ENCODE measurements at places on chromosomes 5 and 9.

DNA sequence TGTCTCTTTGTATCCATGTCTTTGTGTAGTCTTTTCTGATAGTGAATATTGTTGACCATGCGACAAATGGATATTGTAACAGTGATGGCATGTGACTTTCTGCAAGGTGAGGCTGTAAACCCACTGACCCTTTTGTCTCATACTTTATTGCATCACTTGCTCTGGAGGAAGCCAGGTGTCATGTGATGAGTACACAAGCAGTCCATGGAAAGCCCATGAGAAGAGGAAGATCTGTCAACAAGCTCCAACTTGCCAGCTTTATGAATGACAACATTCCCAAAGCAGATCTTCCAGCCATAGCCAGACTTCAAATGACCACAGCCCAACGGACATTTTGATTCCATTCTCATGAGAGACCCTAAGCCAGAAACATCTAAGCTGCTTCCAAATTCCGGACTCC, 450.1 kb upstream of the ACTBL2 start:
- DNase-seq = no peak

- DNase-seq = peak; percentile 25
These were observed 16.3 kb upstream of the SPINK4 start for GRCh38 chr9:33223696-33224095.

DNA sequence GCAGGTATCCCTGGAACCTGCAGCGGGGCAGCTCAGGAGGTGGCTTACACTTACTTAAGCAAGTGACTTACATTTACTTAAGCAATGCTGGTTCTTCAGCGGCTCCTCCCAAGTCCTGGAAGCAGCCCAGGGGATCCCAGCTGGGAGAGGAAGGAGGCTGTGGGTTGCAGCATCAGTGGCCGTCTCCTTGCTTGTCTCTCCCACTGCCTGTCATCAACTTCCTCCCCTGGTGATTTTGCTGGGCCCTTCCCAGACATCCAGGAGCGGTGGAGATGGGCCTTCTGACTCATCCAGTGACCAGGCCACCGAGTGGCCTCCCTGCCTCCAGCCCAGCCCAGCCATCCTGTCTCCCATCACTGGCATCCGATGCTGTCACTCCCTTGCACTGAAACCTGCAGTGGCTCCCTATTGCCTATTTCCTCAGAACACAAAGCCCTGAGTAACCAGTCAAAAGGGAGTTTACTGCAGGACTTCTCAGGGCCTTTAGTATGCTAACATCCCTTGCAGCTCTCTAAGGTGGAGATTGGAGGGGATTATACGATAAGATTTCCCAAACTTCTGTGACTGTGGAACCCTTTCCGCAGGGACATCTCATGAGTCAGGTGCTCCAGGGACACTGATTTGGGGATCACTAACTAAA, 155.9 kb upstream of the PHYKPL start:
- DNase-seq = peak; percentile 93

- DNase-seq = no peak
These were observed 11.9 kb downstream of the ZFR start for GRCh38 chr5:32432633-32433032.

DNA sequence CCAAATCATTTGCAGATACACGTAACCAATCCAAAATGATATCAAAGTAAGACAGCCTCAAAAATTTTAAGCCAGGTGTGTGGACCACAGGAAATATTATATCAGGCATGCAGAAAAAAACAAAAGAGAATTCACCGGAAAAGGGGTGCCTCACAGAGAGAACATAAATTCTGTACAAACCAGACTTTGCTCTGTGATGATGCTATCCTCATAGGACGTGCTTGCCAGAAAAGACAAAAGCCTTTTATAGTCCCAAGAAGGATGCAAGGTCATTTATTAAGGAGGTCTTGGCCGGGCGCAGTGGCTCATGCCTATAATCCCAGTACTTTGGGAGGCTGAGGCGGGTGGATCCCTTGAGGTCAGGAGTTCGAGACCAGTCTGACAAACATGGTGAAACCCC, 16.8 kb upstream of the ATP6V1G1 start:
- no peak for DNase-seq

DNA sequence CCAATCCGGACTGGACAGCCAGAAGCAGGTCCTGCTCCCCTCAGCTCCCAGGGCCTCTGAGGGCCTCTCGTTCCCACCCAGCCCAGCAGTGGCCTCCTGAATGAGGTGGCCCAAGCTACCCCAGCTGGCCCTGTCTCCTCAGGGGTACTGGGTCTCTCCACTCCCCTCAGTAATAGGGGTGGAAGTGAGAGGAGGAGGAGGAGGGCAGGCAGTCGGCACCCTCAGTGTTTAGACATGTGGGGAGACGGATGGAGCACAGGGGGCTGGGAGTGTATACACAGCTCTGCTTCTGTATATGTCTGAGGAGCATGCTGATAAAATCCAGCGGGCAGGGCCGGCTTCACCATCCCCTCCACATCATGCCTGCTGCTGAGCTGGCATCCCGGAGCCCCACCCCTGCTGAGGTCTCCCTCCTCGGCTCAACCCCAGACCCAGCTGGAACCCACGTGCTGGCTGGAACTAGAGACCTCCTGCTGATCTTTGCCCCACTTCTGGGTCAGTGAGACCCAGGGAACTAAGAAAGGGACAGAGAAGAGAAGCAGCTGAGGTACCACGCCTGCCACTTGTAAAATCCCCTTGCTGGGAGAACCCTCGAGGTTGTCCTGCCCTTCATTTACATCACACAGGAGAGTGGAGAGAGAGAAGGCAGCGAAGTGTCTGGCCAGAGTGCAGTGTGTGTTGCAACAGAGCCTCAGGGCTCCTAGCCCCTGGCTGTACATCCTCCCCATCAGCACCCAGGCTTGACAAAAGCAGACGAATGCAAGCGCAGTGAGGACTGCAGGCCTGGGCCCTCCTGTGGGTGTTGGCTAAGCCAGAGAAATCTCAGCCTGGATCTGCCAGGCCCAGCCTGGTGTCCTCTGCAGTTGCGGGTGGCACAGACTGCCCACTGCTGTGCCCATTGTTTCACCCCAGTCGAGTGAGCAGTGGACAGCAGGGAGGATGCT, 77.5 kb downstream of the PSD2 start:
- no peak for DNase-seq

GRCh38 chr5:131265311-131265803, 1.5 kb downstream of the CDC42SE2 start:
- DNase-seq = peak; percentile 51

DNA sequence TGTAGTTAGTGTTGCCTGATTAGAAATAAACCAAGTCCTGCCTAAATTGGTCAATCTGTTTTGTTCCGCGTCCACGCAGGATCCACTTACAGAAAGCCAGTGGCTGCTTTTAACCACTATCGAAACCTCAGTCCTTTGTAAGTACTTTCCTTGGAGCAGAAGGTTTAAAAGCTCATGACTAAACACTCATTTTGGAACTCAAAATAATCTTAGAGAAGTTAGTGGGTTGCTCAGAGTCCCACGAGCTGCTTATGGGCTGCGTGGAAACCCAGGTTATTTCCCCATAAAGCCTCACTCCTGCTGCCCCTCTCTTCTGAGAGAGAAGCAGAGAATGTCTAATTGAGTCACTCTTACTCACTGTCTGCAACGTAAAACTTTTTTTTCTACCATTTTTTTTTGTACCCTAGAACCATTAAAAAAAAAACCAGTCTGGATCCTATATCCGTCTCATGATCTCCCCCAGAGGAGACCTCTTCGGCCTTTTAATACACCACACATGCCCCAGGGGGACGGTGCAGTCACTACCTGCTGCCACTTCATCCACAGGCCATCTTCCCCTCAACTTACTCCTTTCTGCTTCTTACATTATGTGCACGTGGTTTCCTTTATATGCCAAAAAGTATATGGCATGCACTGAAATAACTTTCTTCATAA, 7.6 kb downstream of the BASP1 start:
- peak; percentile 87 for DNase-seq

GRCh38 chr5:142106061-142106460, 2.5 kb upstream of the NDFIP1 start:
- DNase-seq = no peak

DNA sequence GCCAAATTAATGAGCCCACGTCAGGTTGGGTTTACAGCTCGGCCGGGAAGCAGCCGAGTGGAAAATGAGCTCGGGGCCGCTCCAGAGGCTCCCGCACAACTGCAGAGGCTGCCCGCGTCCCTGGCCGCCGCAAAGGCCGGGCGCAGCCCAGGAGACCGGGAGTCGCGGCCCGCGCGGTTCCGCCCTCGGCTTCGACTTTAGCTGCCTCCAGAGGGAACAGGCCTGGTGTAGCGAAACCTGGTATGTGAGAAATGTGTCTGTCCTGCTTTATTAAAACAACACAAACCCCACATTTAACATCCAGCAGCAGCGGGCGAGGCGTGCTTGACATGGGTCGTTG, 66.2 kb downstream of the FOXD1 start:
- DNase-seq = no peak

DNA sequence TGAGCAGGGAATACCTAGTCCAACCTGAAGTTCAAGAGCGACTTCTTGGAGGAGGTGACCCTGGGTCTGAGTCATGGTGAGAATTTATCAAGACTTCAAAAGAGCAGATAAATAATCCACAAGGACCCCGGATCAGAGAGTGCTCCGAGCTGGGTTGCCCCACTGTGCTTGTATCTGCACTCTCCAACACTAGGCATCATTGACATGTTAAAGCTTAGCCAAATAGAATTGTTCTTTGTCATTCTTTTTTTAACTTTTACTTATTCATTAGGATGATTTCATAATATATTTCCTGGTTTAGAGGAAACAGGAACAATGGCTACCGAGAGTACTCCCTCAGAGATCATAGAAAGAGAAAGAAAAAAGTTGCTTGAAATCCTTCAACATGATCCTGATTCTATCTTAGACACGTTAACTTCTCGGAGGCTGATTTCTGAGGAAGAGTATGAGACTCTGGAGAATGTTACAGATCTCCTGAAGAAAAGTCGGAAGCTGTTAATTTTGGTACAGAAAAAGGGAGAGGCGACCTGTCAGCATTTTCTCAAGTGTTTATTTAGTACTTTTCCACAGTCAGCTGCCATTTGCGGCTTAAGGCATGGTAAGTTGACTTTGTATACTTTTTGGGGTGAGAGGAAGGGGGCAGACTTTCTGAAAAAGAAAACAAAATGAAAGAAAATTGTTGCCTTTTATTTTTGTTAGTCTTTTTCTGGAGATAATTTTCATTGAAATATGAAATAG, at the start of gene CARD6:
CARD6 (plus strand) TSS at position 300 of the 738 bp plus-strand sequence; CDS start at position 316, 16 bp downstream.
- peak; percentile 84 for DNase-seq
